Thymus (tissue), 14 donors: ENCODE measurements at places on chromosomes 5 and 9. TPM values are rescaled to one million over a fixed set of nuclear protein-coding genes. Genes with fewer than 3 reads are reported as not detected.

Gene SLC45A2
- not detected for total RNA-seq

Gene TICAM2
- 1.8 TPM for total RNA-seq

GRCh38 chr5:119243888-119244287, 111.9 kb upstream of the TNFAIP8 start:
- H3K4me1 ChIP-seq = no peaks in the 10 kb centered on the region
- no peaks in the 10 kb centered on the region for H3K27me3 ChIP-seq
- no peak overlapping the region for H3K27ac ChIP-seq
- H3K4me3 ChIP-seq = no peak overlapping the region

DNA sequence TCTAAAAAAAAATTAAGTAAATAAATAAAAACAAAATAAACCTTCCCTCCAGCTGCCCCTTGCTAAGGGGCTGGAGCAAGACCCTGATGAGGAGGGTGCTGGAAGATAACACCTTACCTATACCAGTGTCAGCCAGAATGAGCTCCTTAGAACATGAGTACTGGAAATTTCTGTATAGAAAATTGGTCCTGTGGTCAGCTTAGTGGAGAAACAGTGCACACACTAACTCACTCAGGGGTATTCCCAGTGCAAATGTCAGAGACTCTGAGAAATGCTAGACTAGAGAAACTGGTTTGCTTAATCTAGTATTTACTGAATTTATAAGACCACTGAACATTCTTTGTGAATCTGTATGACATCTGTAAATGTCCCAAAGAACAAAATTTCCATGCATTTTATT, 62.1 kb upstream of the CTXN3 start:
- H3K27me3 ChIP-seq = no peaks in the 10 kb centered on the region
- peaks cover 2% of the 10 kb centered on the region for H3K4me1 ChIP-seq
- DNase-seq = no peak

Gene CYSRT1
- total RNA-seq = 0.57 TPM

- no peaks in the 10 kb centered on the region for H3K27me3 ChIP-seq
- peaks cover 6% of the 10 kb centered on the region for H3K4me1 ChIP-seq
- no peaks in the 10 kb centered on the region for H3K36me3 ChIP-seq
- H3K4me3 ChIP-seq = peak overlapping the region; percentile 99
These were observed 937 bp upstream of the HMGCR start for GRCh38 chr5:75335952-75336614.

GRCh38 chr5:74420947-74421346, 219.6 kb downstream of the ENC1 start:
- no peak for DNase-seq
- no peak overlapping the region for H3K4me3 ChIP-seq
- H3K27me3 ChIP-seq = no peaks in the 10 kb centered on the region
- no peak overlapping the region for H3K27ac ChIP-seq

DNA sequence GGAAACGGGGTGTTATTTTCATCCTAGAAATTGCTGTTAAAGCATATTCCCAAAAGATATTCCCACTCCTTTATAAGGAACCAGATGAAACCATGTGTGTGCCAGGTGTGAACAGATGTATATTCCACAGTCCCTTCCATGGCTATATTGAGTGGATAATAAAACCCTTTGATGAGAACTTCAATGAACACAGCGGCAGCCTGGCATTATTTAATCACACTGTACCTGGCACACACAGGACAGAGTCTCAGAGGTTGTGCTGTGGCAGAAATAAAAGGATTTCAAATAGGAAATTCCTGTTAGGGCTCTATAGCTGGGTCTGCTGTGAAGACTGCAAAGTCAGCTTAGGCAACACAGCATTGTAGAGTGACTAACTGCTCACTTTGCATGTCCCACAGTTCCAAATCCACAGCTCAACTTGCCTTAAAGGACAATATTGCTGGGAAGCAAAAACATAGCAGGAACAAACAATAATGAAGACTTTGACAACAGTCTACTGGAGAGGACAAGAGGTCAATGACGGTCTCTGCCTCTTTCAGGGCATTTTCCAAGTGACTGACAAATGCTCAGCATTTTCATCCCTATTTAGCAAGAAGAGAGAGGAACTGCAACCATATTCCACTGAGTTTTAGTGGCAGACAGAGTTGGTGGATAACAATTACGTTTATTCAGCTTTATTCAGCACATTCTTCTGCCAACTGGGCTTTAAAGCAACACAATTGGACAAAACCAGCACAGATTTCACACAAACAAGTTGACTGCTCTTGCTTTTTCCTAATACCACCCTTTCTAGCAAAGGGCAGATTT, 255.7 kb upstream of the RGMB start:
- DNase-seq = no peak
- no peaks in the 10 kb centered on the region for H3K36me3 ChIP-seq
- no peak overlapping the region for H3K27ac ChIP-seq
- no peak overlapping the region for H3K4me3 ChIP-seq

Gene PCDHGB4
- 1.0 TPM for total RNA-seq

GRCh38 chr5:74582853-74583252, 57.7 kb downstream of the ENC1 start:
- no peak overlapping the region for H3K4me3 ChIP-seq
- H3K36me3 ChIP-seq = no peaks in the 10 kb centered on the region
- no peaks in the 10 kb centered on the region for H3K27me3 ChIP-seq
- no peak overlapping the region for H3K27ac ChIP-seq
- H3K4me1 ChIP-seq = peaks cover 18% of the 10 kb centered on the region

GRCh38 chr5:156893517-156893916, 43.4 kb downstream of the PPP1R2B start:
- no peaks in the 10 kb centered on the region for H3K4me1 ChIP-seq
- H3K4me3 ChIP-seq = no peak overlapping the region
- H3K36me3 ChIP-seq = no peaks in the 10 kb centered on the region
- DNase-seq = no peak
- H3K27me3 ChIP-seq = no peaks in the 10 kb centered on the region
- H3K27ac ChIP-seq = no peak overlapping the region

GRCh38 chr9:69195668-69196067, 21.6 kb downstream of the TJP2 start:
- H3K36me3 ChIP-seq = no peaks in the 10 kb centered on the region
- H3K4me3 ChIP-seq = no peak overlapping the region
- no peaks in the 10 kb centered on the region for H3K27me3 ChIP-seq

DNA sequence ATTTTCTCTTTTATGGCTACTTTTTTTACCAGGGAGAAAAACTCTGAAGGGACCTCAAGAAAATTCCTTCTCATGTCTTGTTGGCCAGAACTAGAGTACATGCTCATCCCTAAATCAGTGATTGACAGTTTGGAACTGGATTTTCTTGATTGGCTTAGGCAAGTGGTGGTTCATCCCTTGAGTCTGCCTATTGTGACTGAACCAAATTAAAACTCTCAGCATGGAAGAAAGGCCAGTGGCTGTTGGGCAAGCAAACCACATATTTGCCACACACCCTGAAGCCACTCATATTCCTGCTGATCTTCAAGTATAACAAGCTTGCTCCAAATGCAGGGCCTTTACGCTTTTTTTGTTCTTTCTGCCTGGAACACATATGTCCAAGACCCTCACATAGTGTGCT, 7.2 kb upstream of the HOMER1 start:
- H3K4me1 ChIP-seq = no peaks in the 10 kb centered on the region
- DNase-seq = no peak
- H3K4me3 ChIP-seq = no peak overlapping the region
- H3K36me3 ChIP-seq = no peaks in the 10 kb centered on the region
- H3K27me3 ChIP-seq = no peaks in the 10 kb centered on the region

DNA sequence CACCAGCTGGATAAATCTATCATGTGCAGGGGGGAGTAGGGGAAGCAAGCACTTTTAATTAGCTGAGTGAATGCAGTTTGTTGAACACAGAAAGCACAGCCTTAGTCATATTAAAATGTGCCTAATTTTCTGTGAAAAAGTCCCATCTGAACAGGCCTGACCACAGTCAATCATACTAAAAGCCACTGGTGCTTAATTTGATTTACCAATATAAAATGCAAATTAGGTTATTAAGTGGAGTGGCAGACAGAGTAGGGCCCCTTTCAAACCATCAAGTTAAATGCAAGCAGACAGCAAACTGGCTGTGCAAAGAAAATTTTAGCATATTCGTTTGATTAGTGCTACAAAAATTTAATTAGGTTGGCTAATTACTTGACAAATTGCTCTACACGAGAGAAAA, 176.1 kb downstream of the ISL1 start:
- no peaks in the 10 kb centered on the region for H3K4me1 ChIP-seq
- no peak for DNase-seq
- no peak overlapping the region for H3K27ac ChIP-seq
- H3K36me3 ChIP-seq = no peaks in the 10 kb centered on the region
- H3K27me3 ChIP-seq = no peaks in the 10 kb centered on the region
- no peak overlapping the region for H3K4me3 ChIP-seq

- peak within 1 kb of the TSS; percentile 79 for H3K27ac ChIP-seq
- peak within 1 kb of the TSS; percentile 59 for H3K4me3 ChIP-seq
- no peaks in the 10 kb centered on the region for H3K27me3 ChIP-seq
- DNase-seq = peak; percentile 81
- peaks cover 32% of the 10 kb centered on the region for H3K4me1 ChIP-seq
These were observed at the start of gene QSOX2 for GRCh38 chr9:136245219-136246150. Gene QSOX2 (minus strand): TSS chr9:136245812. CDS start chr9:136245803, 9 bp downstream.

GRCh38 chr9:110531776-110532175, 47.8 kb downstream of the SVEP1 start:
- no peaks in the 10 kb centered on the region for H3K36me3 ChIP-seq
- no peak for DNase-seq
- no peak overlapping the region for H3K27ac ChIP-seq
- no peaks in the 10 kb centered on the region for H3K4me1 ChIP-seq

DNA sequence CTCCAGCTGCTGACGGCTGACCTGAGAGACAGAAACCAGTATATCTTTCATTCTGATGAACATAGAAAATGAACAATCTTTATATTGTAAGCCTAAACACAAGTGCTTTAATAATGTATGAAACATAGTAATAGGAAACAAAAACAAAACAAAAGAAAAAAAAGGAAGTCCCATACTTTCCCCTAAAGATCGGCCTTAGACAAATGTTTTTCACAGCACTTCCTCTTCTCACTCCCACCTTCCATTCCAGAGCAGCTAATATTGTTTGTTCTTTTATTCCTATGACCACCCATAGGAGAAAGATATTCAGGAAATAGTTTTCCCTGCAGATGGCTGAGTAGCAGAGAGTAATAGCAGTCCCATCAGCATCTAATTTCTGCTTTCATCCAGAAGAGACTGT, 194.4 kb upstream of the SLC27A6 start:
- H3K27me3 ChIP-seq = no peaks in the 10 kb centered on the region
- no peak overlapping the region for H3K4me3 ChIP-seq
- H3K27ac ChIP-seq = no peak overlapping the region
- H3K4me1 ChIP-seq = no peaks in the 10 kb centered on the region
- no peak for DNase-seq

- no peaks in the 10 kb centered on the region for H3K36me3 ChIP-seq
- H3K27ac ChIP-seq = no peak overlapping the region
- no peak overlapping the region for H3K4me3 ChIP-seq
- H3K4me1 ChIP-seq = no peaks in the 10 kb centered on the region
These were observed 10.4 kb upstream of the SLC36A2 start for GRCh38 chr5:151357792-151358191.

- no peak overlapping the region for H3K27ac ChIP-seq
- no peaks in the 10 kb centered on the region for H3K4me1 ChIP-seq
- no peak overlapping the region for H3K4me3 ChIP-seq
- no peak for DNase-seq
These were observed 2.6 kb upstream of the EGFL7 start for GRCh38 chr9:136659861-136660784.

Gene SLC25A2
- total RNA-seq = 0.09 TPM

- peaks cover 84% of the 10 kb centered on the region for H3K4me1 ChIP-seq
- H3K27me3 ChIP-seq = no peaks in the 10 kb centered on the region
- peak overlapping the region; percentile 82 for H3K27ac ChIP-seq
- no peak for DNase-seq
- no peak overlapping the region for H3K4me3 ChIP-seq
These were observed 17.3 kb downstream of the USP20 start for GRCh38 chr9:129852579-129852978.

DNA sequence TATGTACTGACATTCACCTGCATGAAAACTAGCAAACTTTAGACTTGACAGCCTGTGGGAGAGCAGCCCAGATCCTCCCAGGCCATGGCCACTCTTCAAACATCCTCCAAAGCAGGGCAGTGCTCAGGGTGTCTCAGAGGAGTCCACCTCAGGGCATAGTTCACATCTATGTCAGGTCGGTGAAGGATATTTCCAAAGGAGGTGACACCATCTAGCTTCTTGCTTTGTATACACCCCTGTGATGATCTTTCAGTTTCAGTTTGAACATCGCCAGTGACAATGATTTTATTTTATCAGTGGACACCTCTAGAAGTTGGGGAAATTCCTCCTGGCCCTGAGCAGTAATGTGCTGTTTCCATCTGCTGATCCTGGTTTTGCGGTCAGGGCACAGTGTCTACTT, 20.1 kb downstream of the CDK20 start:
- no peak overlapping the region for H3K27ac ChIP-seq
- H3K27me3 ChIP-seq = peaks cover 2% of the 10 kb centered on the region
- no peaks in the 10 kb centered on the region for H3K4me1 ChIP-seq
- DNase-seq = no peak
- H3K4me3 ChIP-seq = no peak overlapping the region

Gene C1QTNF2
- 0.61 TPM for total RNA-seq

DNA sequence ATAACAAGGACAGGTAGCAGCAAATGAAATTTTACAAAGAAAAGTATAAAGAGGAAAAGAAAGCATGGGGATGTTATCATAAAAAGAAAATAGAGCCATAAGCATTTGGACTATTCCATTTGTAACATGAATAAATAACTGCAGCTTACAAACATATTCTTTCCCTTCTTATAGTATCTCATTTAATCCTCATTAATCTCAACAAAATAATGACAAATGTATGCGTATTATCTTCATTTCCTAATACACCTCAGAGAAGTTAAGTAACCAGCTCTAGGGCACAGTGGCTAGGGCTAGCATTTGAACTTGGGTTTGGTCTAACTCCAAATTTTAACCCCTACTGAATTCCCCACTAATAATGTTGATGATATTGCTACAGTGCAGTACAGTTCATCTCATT, 175.5 kb upstream of the POU5F2 start:
- peaks cover 20% of the 10 kb centered on the region for H3K4me1 ChIP-seq
- H3K27ac ChIP-seq = no peak overlapping the region
- H3K27me3 ChIP-seq = no peaks in the 10 kb centered on the region
- no peak for DNase-seq
- H3K4me3 ChIP-seq = no peak overlapping the region
- H3K36me3 ChIP-seq = no peaks in the 10 kb centered on the region
